ENCODE measurements at places on chromosomes 6 and 20. TPM values are rescaled to one million over a fixed set of nuclear protein-coding genes. Genes with fewer than 3 reads are reported as not detected.
A peak's percentile ranks its signal among the peaks of the same experiment; 100 is the strongest.

GRCh38 chr20:47269309-47270165 lies 87.0 kb downstream of the ZMYND8 start:
- H3K4me3 ChIP-seq = no peak overlapping the region
- H3K4me1 ChIP-seq = peaks cover 5% of the 10 kb centered on the region

DNA sequence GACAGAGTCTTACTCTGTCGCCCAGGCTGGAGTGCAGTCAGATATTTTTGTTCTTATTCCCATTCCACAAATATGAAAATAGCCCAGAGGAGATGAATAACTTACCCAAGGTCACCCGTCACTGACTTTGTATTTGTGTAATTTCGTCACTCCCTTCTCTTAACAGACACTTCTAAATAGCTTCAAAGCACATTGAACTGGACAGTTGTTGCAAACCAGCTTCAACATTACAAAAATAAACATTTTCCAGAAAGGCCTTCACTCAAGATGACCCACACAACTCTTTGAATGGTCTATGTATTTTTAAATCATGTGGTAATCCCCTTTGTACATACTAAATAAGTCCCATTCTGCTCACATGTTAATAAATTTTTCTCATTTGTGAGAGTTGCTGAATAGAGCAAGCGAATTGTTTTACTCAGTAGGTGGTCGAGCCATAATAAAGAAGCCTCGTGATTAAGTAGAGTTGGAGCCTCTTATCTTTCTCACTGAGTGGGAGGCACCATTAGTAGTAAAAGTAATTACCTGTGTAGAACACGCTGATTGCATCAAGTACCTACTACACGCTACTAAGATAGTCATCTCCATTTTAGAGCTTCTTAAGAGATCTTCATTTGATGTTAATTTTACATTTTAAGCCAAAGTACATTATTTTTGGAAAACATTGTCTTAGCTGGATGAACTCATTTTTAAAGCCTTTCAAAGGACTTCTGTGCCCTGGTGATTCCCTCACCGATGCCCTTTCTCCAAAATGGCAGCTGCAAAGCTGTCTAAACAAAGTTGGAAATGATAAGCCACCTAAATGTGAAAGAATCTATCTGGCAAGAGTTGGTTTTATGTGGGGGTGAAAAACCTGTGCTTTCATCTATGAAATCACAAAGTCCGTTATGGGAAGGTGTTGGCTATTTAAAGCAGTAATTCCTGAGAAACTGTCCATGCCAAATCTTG lies 110.0 kb downstream of the TSHZ2 start:
- no peaks in the 10 kb centered on the region for H3K4me1 ChIP-seq
- no peak for DNase-seq
- H3K4me3 ChIP-seq = no peak overlapping the region
- no peaks in the 10 kb centered on the region for H3K36me3 ChIP-seq

DNA sequence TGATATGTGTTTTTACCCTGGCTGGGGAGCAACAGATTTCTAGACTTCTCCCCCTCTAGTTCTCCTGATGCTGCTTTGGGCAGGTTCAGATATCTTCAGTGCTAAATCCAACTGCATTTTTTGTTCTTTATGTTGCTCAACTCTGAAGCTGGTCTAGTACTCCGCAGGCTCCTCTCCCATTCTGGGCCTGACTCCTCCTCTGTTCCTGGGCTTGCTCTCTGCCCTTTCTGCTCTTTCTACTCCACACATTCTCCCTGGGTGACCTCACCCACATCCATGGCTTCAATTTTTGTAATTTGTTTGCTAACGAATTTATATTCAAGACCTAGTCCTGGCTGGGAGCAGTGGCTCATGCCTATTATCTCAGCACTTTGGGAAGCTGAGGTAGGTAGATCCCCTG lies 6.4 kb downstream of the FYN start:
- H3K36me3 ChIP-seq = no peaks in the 10 kb centered on the region
- H3K27ac ChIP-seq = no peak overlapping the region
- H3K27me3 ChIP-seq = peaks cover 14% of the 10 kb centered on the region
- DNase-seq = no peak
- no peaks in the 10 kb centered on the region for H3K4me1 ChIP-seq

GRCh38 chr20:64049060-64049877 lies at the start of gene SOX18:
Gene SOX18, minus strand, starts transcription at chr20:64049639. Its CDS starts 123 bp downstream, at chr20:64049516.
- DNase-seq = no peak
- no peaks in the 10 kb centered on the region for H3K36me3 ChIP-seq
- H3K27ac ChIP-seq = peak within 1 kb of the TSS; percentile 33
- H3K27me3 ChIP-seq = peaks cover 98% of the 10 kb centered on the region
- peaks cover 5% of the 10 kb centered on the region for H3K4me1 ChIP-seq
- no peak within 1 kb of the TSS for H3K4me3 ChIP-seq

DNA sequence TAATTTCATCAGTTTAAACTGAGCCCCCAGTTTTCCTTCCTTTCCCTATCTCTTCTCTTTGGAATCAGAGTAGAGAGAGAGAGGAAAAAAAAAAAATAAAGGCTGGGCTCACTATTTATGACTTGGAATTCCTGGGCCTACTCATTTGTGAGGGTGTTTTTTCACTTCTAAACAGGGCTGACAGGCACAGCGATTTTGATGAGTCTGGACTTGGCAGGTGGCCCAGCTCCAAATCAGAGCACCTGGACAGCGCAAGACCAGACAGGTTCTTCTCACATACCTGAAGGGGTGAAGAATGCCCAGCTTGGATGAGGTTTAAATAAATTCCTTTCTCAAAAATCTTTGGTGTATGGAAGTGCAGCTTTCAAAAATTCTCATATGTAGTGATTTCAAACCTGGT lies 122.2 kb downstream of the KIF13A start:
- no peaks in the 10 kb centered on the region for H3K36me3 ChIP-seq
- DNase-seq = peak; percentile 59
- peaks cover 67% of the 10 kb centered on the region for H3K4me1 ChIP-seq
- no peak overlapping the region for H3K4me3 ChIP-seq
- H3K27ac ChIP-seq = peak overlapping the region; percentile 70

DNA sequence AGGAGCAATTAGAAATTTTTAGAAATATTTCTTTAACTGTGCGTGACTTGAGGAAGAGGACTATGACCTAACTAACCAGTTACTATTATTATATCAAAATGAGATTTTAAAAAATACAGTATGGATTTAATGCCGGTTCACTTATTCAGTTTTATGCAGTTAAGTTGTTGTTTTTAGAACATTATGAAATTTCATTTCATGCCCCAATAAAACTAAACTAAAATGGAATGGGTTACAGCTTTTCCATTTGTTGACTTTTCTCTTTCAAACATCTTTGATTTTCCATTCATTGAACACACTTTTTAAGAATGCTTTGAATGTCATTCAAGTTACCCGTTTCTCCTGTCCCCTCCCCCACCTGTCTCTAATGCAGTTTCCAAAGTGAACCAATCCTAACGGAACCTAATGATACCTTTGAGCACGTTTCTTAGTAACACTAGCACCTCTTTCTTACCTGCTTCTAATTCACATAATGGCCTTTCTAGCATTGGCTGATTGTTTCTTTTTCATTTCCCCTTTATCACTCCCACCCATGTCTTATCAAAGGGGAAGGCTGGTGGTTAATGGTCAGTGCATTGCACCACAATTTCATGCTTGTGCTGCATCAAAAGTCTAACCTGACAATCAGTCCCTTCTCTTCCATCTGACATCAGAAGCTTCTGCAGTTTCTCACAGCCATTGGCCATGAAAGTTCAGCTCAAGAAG lies 262.2 kb upstream of the TAB2 start:
- H3K4me3 ChIP-seq = no peak overlapping the region
- no peaks in the 10 kb centered on the region for H3K36me3 ChIP-seq
- H3K27me3 ChIP-seq = no peaks in the 10 kb centered on the region
- H3K27ac ChIP-seq = no peak overlapping the region
- DNase-seq = no peak

- H3K27ac ChIP-seq = no peak overlapping the region
- H3K36me3 ChIP-seq = no peaks in the 10 kb centered on the region
- H3K4me3 ChIP-seq = no peak overlapping the region
- no peaks in the 10 kb centered on the region for H3K27me3 ChIP-seq
Measured at GRCh38 chr6:135651964-135652755, 154.6 kb upstream of the AHI1 start.

GRCh38 chr20:17688965-17689364 lies 6.9 kb upstream of the RRBP1 start:
- no peak overlapping the region for H3K27ac ChIP-seq
- H3K4me1 ChIP-seq = no peaks in the 10 kb centered on the region

- no peaks in the 10 kb centered on the region for H3K4me1 ChIP-seq
- no peaks in the 10 kb centered on the region for H3K27me3 ChIP-seq
- no peak overlapping the region for H3K27ac ChIP-seq
- no peaks in the 10 kb centered on the region for H3K36me3 ChIP-seq
Measured at GRCh38 chr6:136077834-136078576, 172.1 kb downstream of the MTFR2 start.

DNA sequence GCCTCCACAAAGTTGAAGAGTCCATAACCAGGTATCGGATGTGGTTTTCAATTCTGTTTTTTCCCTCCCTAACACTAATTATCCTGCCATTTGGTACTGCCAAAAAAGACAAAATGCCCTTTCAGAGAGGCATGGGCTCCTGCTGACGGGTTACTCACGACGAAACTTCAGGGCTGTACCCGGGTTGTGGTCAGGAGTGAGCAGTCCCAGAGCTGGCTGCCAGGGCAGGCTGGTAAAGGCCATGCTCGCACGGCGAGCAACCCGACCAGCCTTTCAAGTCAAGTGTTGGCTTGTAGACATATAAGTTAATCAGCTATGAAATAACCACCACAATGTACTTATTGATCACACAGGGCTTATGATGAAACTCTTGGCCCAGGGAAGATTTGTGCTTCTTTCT lies 152.5 kb downstream of the FOXC1 start:
- no peak overlapping the region for H3K4me3 ChIP-seq
- no peaks in the 10 kb centered on the region for H3K36me3 ChIP-seq
- no peaks in the 10 kb centered on the region for H3K27me3 ChIP-seq
- peak overlapping the region; percentile 28 for H3K27ac ChIP-seq
- no peak for DNase-seq

STX7 gene
- total RNA-seq = 9.0 TPM

DNA sequence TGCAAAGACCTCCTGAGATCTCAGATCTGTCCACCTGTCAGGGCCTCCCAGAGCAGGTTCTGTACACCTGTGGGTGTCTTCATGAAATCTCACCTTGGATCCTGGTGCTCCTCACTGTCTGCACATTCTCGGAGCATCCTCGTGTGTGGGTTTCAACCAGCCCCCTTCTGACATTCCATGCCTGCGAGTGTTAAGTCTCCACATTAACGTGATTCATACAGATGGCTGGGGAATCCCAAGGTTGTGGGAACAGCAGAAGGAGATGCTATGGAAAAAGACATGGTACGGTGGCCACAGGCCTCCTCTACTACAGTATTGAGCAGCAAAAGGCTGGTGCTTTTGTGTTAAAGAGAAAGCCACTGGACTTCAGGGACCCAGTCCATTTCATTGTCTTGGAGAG lies 556.5 kb downstream of the DHX35 start:
- H3K4me1 ChIP-seq = no peaks in the 10 kb centered on the region
- H3K4me3 ChIP-seq = no peak overlapping the region
- no peaks in the 10 kb centered on the region for H3K27me3 ChIP-seq

DNA sequence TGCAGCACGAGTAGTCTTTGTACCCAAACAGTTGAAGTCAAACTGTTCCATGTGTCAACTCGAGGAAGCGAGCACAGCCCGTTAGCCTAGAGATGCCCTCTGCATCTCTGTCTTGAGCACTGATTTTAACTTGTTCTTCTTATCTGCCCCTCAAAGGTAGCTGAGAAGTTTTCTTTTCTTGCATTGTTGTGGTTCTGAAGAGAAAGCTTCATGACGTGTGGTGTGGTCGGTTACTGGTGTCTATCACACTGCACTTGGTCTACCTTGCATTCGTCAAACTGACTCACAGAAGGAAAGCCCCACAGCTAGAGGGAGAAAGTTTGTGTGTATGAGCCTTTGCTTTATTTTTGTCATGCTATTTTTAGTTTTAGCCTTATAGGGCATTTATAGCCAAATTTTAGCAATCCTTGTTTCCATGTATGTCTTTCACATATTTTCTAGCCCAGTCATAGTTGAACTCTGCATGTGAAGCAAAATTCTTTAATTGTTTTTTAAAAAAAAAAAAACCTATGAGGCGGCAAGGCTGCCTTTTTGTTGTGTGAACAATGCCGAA lies 115.1 kb downstream of the JAG1 start:
- H3K4me1 ChIP-seq = peaks cover 5% of the 10 kb centered on the region
- H3K4me3 ChIP-seq = no peak overlapping the region
- peak overlapping the region; percentile 7 for H3K27ac ChIP-seq

DNA sequence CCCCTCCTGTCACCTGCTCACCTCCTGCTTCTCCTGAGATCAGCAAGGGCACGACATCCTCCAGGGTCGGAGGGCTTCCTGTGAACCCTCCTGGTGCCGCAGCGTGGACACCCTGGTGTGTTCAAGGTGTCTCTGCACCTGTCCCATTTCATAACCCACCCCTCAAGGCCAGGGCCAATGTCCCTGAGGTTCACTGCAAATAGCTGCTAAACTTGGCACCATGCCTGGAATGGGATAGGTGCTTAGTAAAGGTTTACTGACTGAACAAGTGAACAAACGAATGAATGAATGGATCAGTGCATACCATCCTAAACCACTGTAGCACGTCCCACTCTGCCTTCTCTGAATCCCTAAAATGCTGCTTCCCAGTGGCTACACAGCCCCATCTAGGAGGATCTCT lies 35.0 kb downstream of the SIRPA start:
- no peak overlapping the region for H3K4me3 ChIP-seq
- no peaks in the 10 kb centered on the region for H3K36me3 ChIP-seq
- no peaks in the 10 kb centered on the region for H3K27me3 ChIP-seq
- peaks cover 1% of the 10 kb centered on the region for H3K4me1 ChIP-seq

DNA sequence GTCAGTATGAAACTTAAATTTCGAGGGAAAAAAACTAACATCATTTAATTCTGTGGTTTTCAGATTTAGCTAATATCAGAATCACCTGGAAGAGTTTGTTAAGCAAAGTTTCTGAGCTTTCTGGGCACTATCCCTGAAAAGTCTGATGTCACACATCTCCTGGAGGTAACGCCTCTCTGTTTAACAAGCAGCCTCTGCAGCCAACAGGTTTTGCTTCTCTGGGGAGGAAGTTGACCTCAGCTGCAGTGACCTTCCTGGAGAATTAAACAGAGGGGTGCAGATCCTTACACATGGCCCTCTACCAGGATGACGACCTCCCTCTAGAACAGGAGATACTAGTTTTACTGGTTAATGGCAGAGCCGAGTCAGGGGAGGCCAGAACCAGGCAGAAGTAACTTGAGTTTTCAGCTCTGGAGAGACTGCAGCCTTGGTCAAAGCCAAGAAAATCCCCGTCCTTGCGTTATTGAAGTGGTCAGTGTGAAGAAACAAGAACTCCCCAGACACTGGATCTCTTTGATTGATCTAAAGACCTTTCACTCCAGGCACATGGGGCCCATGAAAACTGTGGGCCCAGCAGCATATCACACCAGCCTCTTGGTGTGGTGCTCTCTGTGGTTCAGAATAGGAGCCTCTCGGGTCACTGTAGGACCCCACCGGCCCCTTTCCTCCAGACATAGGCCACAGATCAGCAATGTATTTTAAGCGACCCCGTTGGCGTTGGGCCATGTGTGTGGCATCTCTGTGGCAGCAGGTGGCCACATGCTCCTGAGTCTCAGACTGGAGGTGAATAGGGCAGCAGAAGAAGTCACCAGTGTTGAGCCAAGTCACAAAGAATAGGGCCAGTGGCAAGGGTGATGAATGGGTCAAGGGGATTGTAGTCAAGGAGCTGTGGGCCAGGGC lies 33.4 kb upstream of the CCR6 start:
- no peak for DNase-seq
- no peak overlapping the region for H3K4me3 ChIP-seq
- no peaks in the 10 kb centered on the region for H3K27me3 ChIP-seq
- H3K36me3 ChIP-seq = no peaks in the 10 kb centered on the region
- no peak overlapping the region for H3K27ac ChIP-seq
- peaks cover 11% of the 10 kb centered on the region for H3K4me1 ChIP-seq

VGLL2 gene
- not detected for total RNA-seq

- no peaks in the 10 kb centered on the region for H3K4me1 ChIP-seq
- DNase-seq = peak; percentile 13
- H3K36me3 ChIP-seq = no peaks in the 10 kb centered on the region
- no peak overlapping the region for H3K4me3 ChIP-seq
- H3K27me3 ChIP-seq = no peaks in the 10 kb centered on the region
- no peak overlapping the region for H3K27ac ChIP-seq
Measured at GRCh38 chr20:10090588-10091166, 55.9 kb downstream of the ANKEF1 start.

Data from transverse colon (tissue), 4 donors.